Activated T-helper 9 cell treated with anti-CD3 and anti-CD28 coated beads, Interleukin-2, amount 50 U/mL, for 16 hours (primary cell): ENCODE measurements at places on chromosomes 11 and 22.

GRCh38 chr22:19576460-19577421 is 52.5 kb upstream of the CLDN5 start:
- DNase-seq: peak; percentile 54

GRCh38 chr11:73429121-73429750 is 53.0 kb downstream of the RELT start:
- DNase-seq: no peak

DNA sequence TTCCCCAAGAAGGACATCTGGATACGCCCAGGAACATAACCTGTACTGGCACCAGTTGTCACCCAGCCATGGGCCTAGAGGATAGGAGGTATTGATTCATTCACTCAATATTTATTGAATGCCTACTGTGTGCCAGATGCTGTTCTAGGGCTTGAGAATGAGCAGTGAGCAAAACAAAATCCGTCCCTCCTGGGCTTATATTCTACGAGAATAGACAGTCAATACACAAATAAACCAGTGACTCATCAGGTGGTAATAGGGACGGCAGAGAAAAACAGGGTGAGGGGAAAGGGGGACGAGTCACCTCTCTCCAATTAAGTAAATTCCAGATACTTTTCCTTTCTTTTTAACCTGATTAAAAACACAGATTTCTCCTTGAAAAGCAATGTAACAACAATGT is 103.5 kb downstream of the MICAL2 start:
- no peak for DNase-seq

DNA sequence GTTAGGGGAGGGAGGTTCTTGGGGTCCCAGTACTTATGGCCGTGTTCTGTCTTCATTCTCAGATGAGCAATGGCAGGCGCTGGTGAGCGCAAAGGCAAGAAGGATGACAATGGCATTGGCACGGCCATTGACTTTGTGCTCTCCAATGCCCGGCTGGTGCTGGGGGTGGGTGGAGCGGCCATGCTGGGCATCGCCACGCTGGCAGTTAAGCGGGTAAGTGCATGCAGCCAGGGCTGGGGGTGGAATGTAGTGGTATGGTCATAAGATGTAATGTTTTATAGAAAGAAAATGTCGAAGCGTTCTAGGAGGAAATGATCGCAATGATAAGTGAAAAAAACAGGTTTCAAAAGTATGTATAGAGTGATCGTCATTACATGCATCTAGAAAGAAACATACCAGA is 9.1 kb upstream of the ATF4 start:
- DNase-seq: no peak

GRCh38 chr22:38435010-38435409 is 20.0 kb downstream of the KCNJ4 start:
- DNase-seq: no peak

DNA sequence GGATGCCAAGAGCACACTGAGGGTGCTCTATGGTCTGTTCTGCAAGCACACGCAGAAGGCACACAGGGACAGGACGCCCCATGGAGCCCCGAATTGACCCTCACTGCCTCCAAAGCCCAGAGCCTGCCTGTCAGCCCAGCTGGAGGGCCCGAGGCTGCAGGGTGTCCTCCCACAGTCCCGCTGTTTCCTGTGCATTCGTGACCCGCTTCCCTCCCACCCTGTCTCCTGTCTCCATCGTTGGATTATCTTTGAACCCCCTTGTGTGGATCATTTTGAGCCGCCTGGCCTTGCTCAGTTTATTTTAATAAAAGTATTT is 25.6 kb downstream of the PARVG start:
- no peak for DNase-seq

GRCh38 chr11:104891135-104891534 is 7.1 kb downstream of the CASP12 start:
- no peak for DNase-seq

DNA sequence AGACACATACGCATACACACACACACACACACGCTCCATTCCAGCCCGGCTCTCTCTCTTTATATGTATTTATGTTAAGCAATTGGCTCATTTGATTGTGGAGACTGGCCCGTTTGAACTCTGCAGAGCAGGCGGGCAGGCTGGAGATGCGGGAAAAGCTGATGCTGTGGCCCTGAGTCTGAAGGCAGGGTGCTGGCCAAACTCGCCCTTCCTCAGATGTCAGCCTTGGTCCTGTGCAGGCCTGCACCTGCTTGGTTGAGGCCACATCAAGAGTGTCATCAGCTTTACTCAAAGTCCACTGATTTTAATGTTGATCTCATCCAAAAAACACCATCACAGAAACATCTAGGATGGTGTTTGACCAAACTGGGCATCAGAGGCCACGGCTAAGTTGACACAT is 569.3 kb downstream of the TBC1D22A start:
- DNase-seq: no peak

DNA sequence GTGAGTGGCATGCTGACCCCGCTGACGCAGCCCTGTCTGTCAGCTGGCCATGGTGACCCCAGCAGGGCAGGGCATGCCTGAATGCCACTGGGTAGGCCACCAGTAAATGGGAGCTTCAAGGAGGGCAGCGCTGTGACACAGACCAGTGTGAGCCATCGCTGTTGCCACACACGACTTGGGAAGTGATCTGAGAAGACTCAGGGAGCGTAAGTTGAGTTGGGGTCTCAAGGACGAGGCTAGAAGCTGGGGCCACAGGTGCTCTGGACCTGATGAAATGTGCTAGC is 28.2 kb downstream of the MPPED1 start:
- no peak for DNase-seq

GRCh38 chr22:34356481-34356880 is 436.2 kb upstream of the LARGE1 start:
- DNase-seq: no peak

- no peak for DNase-seq
Measured at GRCh38 chr11:97895572-97895971, 1125.2 kb upstream of the CNTN5 start.

GRCh38 chr22:38153821-38154562 is 27.6 kb downstream of the PLA2G6 start:
- no peak for DNase-seq

DNA sequence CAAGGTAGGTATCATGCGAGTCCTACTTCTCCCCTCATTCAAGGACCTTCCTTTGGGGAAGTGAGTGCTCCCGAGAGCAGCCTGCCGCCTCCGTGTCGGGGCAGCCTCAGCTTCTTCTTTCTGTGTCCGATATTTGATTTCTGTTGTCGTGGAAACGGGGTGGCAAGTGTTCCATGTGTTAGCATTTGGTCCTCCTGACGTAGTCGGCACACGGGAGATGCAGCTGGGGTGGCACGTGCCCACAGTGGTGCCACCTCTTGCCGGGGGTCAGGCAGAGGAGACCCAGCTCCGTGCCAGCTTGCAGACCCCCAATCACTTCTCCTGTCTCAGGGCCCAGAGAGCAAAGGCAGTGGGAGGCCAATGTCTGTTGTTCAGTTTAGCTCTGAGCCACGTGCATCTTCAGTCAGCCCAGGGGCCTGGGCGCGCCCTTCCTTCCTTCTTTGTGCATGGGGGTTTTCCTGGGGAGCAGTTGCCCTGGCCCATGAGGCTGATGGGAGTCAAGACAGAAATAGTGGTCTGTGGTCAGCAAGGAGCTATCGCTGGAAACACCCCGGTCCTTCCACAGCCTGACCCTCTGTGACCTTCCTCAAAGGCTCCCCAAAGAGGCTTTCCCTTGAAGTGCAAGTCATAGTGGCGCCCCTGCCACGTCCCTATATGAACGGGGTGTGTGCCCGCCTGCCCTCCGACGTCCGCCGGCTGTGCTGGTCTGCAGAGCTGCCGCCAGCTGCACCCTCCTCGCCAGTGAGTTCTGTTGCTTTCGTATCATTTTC is 44.5 kb downstream of the PARVB start:
- DNase-seq: no peak

- no peak for DNase-seq
Measured at GRCh38 chr11:3855808-3856491, 486 bp downstream of the STIM1 start.
